ENCODE measurements at places on chromosomes 1 and 21.

- no peak for DNase-seq
Observed at GRCh38 chr1:54114001-54114400, 38.8 kb downstream of the CDCP2 start.

GRCh38 chr1:234271243-234271606 lies 102.0 kb upstream of the COA6 start:
- no peak for DNase-seq

DNA sequence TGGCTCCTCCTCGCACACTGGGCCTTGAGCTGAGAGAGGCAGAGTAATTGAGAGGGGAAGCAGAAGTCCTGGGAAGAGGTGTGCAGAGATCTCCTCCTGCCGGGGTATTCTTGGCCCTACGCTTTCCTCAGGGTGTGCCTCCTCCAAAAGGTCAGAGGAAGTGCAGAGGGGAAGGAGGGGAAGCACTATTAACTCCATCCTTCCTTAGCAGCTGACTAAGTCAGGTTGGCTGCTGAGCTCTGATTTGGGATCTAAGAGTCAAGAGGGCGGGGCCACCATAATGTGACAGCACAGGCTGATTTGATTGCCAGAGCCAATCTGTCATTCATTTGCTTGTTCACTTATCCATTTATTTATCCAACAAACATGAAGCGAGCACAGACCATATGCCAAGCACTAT lies 12.3 kb downstream of the ATP2B4 start:
- no peak for DNase-seq

- no peak for DNase-seq
Observed at GRCh38 chr1:205047764-205048231, 4.8 kb downstream of the CNTN2 start.

- no peak for DNase-seq
Observed at GRCh38 chr1:26109229-26110164, 2.1 kb upstream of the PDIK1L start.

DNA sequence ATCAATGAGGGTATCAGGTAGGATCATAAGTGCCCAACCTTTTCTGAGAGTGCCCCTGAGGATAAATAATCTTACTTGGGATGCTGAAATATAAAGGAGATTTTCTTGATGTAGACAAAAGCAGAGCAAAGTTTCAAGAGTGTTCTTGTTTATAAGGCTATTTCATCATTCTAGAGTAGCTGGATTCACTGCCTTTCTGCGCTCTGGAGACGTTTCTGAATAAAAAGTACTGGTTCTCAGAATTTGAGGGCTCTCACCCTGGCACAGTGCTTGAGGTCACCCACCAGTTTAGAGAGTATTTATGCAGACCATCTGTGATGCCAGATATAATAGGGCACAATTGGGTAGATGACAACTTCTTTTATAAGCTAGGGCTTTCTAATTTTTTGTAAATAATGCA lies 103.3 kb downstream of the GDAP2 start:
- no peak for DNase-seq

DNA sequence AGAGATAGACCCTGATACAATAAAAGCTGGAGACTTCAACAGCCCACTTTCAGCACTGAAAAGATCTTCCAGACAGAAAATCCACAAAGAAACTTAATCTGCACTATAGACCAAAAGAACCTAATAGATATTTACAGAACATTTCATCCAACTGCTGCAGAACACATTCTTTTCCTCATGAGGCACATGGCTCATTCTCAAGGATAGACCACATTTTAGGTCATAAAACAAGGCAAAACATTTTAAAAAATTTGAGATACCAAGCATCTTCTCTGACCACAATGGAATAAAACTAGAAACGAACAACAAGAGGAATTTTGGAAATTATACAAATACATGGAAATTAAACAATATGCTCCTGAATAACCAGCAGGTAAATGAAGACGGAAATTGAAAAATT lies 15.0 kb upstream of the IL20 start:
- no peak for DNase-seq

GRCh38 chr1:213049232-213049631 lies 1.8 kb upstream of the RPS6KC1 start:
- DNase-seq: no peak

DNA sequence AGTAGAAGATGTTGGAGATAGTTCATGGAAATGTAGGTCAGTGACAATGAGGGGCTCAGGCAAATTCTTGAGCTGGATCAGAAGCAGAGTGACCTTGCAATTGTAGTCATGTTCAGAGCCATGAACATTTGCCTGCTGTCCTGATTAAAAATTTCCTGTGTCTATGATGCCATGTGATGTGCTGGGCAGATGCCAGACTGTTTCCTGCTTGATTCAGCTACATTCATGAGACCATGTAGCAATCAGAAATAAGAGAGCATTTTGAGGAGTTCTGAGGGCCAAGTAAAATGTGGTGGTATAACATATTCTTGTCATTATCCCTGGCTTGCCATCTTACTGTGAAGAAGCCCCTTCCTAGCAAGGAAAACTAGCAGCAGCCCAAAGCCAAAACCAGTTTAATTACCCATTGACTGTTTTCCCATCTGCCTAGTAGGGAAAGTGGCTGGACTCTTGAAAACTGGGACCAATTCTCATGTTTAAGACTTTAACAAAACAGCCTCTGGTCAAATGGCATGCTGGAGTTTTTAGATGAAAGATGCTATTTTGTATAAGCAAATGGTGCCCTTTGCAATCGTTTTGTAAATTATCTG lies 118.3 kb downstream of the NOS1AP start:
- DNase-seq: no peak

DNA sequence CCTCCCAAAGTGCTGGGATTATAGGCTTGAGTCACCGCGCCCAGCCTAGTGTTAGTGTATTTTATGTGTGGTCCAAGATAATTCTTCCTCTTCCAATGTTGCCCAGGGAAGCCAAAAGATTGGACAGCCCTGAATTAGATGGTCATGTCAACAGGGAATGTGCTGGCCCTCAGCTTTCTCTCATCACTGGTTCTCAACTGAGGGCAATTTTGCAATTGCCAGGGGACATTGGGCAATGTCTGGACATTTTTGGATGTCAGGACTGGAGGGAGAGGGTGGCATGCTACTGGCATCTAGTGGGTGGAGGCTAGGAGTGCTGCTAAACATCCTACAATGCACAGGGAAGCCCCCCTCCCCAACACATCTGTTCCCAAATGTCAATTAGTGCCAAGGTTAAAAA lies 95.0 kb downstream of the LAMC2 start:
- DNase-seq: no peak

DNA sequence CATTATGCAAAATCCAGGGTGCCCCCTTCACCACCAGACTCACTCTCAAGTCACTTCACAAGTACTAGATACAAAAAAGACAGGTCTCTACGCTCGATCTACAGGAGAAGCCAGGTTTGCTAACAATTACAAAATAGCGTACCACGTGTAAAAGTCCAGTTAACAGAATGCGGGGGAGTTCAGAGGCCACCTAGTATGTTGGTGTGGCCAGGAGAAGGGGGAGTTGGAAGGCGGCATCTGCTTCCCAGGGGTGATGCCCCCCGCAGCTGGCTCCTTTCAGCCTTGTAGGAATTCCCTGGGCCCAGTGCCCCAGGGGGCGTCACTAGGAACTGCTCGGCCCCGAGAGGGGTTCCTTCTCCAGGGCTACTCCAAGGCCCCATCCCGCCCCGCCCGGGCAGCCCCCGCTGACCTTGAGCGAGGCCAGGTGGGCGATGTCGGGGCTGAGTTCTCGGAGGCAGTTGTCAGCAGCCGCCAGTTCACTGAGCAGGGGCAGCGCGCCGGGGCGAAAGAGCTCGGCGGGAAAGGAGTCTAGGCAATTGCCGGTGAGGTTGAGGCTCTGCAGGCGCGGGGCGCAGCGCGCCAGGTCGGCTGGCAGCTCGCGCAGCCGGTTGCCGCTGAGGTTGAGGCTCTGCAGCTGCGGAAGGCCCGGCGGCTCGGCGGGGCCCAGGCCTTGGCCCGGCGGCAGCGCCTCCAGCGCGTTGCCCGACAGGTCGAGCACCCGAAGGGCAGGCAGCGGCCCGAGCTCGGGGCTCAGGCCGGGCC lies 664 bp downstream of the LRRC47 start:
- DNase-seq: no peak

GRCh38 chr1:29743264-29743663 lies 506.9 kb downstream of the PTPRU start:
- DNase-seq: no peak

GRCh38 chr1:64850846-64851245 lies 106.0 kb downstream of the RAVER2 start:
- DNase-seq: no peak

DNA sequence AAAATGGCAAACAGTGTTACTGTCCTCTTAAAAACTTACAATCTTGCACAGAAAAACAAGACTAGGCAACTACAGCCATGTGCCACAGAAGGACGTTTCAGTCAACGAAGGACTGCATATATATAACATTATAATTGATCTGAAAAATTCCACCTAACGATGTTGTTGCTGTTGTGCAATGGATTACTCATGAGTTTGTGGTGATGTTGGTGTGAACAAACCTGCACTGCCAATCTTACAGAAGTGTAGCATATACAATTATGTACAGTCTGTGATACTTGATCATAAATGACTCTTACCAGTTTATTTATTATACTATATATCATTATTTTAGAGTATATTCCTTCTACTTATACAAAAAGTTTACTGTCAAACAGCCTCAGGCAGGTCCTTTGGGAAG lies 6.8 kb upstream of the VAMP4 start:
- no peak for DNase-seq

- no peak for DNase-seq
Observed at GRCh38 chr1:171780583-171781175, 781 bp upstream of the METTL13 start.

DNA sequence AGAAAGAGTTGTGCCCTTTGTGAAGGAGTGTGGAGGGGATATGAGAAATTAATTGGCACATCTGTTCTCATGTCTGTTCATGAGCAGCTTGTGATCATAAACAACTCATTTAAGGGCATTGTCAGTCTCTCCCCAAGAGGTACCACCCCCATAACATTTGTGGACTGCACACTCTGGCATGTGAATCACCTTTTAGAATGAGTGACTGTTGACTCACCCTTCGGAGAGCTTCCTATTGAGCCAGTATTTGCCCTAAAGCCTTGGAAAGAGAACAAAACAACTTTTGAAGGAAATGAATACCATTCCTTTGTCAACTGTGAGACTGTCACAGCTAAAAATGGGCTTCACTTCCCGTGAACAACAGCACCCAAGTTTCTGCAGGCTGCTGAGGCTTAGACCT lies 27.5 kb upstream of the MYSM1 start:
- DNase-seq: no peak

- DNase-seq: no peak
Observed at GRCh38 chr1:86829321-86829720, 84.6 kb downstream of the SELENOF start.

DNA sequence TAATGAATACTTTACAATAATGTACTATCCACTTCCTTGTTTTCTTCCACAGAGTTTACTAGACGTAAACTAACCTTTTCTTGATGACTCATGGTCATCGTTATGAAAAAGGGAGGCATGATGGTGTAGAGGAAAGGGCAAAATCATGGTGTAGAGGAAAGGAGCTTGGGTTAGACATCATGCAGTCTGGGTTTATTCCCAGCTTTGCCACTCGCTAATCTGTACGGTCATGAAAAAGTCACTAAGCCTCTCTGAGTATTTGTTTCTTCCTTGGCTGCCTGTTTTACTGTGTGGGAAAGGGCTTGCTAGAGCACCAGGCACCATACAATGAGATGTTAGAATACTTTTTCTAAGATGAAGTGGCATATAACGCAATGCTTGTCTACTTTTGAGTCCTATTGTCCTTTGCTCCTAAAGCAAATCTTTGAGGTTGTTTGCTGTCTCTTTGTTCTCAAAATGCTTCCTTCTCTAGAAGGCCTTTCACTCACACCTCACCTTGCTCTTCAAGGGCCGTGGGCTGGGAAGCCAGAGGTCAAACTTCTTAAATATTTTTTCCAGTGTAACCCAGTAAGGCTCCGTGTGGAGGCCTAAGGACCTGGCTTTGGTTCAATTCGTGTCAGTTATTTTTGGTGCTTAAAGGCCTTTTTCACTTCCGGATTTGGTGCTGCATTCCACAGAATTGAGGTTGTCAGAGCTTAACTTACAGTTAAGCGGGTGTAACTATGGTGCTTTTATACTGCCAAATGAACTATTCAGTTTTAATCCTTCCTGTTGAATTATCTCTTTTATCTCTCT lies 9.9 kb upstream of the ETV3 start:
- DNase-seq: no peak

- DNase-seq: no peak
Observed at GRCh38 chr1:96340686-96341085, 380.9 kb upstream of the PTBP2 start.

DNA sequence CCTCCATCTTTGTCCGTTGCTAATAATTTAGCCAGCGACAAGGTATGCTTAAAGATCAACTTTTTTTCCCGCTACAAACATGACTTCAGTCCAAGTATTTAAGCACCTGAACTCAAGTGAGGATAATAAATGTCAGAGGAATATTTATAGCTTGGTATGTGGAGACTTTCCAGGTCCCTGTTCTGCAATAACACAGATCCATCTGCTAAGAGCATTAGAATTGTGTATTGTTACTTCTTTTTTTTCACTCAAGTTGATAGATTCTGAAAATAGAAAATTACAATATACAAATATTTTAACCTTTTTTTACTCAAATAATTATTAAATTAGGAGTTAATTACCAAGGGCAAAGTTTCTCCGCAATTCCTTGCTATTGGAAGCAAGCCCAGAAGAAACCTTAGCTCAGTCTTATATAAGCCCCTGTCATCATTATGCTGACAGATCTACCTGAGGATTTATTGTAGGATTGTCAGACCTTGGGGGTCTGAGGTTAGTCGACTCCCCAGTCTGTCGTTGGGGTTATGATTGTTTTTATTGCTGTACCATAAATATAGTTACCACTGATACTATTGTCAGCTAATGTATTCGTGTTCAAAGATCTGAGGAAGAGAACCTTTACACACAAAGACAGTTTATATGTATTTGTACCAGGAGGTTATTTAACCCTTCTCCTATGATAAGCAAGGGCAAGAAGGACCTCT lies 337.9 kb downstream of the TBX15 start:
- no peak for DNase-seq

DNA sequence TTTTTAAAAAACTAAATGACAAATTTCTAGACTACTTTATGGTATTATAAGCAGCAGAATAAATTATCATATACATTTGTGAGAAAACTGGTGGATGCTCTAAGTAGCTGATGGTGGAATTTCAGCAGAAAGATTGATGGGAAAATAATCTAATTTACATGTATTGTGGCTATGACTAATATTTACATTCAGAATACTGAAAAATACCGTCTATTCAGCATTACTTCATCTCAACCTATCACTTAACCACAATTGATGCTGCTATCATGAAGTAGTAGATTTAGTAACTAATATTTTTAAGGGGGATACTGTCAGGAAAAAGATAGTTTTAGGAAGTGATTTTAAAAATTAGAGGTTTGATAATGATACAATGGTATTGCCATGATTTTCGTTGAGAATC lies 137.9 kb downstream of the IFI44 start:
- DNase-seq: no peak
